Diencephalon (tissue), 1 donor: ENCODE measurements at places on chromosomes 1 and 21. TPM values are rescaled to one million over a fixed set of nuclear protein-coding genes. Genes with fewer than 3 reads are reported as not detected.

ELF3 gene
- total RNA-seq: not detected

ATAD3C gene
- total RNA-seq: not detected

RNU1-4 gene
- total RNA-seq: under 0.01 TPM

COL9A2 gene
- 7.2 TPM for total RNA-seq

ABCG1 gene
- 23.5 TPM for total RNA-seq

AVPR1B gene
- total RNA-seq: 0.23 TPM
